CD4-positive, alpha-beta T cell (primary cell): ENCODE measurements at places on chromosomes 2 and 18.

- DNase-seq = no peak
These were observed 331.5 kb upstream of the LRP1B start for GRCh38 chr2:142462306-142462705.

DNA sequence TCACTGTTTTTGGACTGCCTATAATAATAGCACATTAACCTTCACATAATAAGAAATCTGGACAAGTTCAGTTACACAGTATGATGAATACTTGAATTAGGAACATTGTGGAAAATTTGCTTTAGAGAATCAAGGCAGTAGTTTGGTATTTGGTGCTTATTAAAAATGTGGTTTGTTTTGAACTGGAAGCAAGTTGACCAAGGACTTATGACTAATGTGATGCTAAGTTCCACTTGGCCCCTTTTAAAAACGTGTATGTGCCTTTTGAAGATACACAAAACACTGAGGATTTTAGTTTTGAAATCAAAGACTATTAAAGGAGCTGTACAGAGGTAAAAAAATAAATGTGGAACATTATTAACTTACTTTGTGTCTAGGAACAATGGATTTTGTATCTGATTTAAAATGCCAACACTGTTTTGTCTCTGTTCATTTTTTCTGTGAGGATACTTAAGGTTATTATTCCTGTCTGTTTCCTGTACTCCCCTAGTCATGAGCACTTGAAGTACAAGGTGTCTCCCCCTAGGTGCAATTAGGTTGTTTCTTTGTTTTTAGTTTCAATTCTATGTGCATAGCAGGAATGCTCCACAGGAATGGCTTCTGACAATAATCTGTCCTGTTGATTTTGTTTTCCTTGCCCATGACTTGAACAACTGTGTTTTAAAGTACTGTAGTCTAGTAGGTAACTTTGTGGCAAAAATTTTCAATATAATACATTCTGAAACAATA, 49.6 kb upstream of the PTH2R start:
- DNase-seq = no peak

GRCh38 chr2:151306621-151307020, 17.2 kb upstream of the NMI start:
- no peak for DNase-seq

DNA sequence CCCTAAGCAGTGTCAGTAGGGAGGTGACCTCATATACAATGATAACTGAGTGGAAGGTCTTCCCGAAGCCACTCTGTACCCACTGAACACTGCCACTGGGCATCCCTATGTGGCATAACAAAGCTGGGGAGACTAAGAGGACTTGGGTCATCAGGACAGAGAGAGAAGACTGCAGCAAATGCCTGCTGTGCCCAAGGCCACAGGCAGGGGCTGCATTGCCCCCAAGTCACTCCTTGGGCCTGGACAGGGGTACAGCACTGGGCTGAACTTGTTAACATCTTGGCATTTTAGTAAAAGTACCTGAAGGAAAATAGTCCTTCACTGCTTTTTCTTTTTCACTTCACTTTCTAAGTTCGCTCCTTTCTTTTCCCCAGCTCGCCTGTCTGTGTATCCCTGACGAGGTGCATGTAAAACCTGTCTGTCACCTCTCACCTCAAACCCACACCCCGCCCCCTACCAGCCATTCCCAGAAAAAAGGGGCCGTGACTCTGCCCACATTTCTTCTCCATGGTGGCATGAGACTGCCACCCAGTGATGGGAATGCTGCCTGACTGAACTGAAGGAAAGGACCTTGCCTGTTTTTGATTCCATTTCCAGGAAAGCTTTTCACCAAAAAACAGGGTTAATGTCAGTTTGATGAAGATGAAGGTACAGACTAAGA, 62.9 kb downstream of the MTHFD2 start:
- DNase-seq = no peak

DNA sequence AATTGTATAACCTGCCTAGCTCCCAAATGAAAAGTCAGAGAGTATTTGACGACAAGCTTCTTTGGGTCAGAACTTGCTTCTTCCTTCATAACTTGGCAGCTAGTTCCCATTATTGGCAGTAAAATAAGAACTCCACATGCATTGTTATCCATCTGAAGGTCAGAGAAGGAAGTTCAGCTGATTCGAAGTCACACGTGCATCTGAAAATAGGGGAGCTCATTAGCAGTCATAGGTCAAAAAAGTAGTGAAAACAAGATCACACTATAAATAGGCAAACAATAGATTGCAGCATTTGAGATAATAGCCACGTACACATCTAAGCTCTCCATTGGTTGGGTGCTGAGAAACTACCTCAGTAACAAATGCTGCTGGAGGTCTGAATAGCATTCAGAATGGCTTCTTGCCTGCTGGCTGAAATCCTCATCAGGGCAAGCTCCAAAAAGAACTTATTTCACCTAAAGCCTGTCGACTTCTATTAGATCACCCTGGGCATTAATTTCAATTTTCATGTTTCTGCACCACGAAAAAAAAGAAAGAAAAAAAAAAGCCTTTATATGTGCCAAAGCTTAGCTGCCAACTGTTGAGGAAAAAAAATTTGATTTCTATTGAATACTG, 1492.9 kb upstream of the CELF4 start:
- no peak for DNase-seq

DNA sequence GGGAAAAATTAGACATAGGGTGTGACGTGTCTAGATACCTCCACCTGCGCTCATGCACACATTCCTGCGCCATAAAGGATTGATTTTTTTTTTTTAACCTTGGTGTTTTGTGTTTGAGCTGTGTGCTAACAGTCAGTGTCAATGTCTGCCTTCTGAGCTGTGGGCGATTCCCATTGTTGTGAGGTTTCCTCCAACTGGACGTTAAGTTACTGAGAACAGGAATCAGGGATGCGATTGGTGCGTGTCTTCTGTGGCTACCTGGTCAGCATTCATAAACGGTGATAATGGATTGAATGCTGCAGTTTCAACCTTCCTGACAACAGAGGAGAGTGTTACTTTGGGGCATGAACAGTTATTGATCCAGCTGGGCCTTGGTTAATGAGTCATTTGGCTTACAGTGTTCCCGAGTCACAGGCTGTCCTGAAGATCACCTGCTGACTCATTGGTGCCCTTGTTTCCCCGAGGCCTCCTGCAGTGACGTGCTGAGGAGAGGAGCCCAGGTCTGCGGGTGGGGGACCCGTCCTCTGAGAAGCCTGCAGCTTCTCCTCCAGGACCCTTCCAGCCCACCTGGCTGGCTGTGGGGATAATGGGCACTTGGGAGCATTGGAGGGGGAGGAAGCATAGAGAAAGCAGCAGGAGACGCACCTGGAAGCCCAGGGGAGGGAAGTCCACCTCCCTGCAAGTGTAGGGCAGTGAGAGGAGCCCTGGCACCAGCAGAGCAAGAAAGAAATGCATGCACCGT, 25.8 kb upstream of the CABYR start:
- DNase-seq = no peak

DNA sequence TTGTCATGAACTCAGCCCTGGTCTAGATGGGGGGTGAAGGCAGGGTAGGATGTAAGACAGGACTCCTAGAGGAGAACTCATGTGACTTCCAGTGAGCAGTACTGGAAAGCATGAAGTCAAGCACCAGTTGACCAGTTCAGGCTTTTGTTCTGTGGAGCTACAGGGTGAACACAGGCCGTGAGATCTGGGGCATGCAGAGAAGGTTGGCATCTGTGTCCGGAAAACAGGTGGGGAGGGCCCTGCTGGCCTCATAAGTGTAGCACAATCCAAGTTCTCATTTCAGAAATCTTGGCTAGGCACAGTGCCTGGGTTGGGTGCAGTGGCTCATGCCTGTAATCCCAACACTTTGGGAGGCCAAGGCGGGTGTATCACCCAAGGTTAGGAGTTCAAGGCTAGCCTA, 50.9 kb upstream of the SPATS2L start:
- DNase-seq = no peak

- no peak for DNase-seq
These were observed 64.4 kb downstream of the LCLAT1 start for GRCh38 chr2:30511122-30512083.

DNA sequence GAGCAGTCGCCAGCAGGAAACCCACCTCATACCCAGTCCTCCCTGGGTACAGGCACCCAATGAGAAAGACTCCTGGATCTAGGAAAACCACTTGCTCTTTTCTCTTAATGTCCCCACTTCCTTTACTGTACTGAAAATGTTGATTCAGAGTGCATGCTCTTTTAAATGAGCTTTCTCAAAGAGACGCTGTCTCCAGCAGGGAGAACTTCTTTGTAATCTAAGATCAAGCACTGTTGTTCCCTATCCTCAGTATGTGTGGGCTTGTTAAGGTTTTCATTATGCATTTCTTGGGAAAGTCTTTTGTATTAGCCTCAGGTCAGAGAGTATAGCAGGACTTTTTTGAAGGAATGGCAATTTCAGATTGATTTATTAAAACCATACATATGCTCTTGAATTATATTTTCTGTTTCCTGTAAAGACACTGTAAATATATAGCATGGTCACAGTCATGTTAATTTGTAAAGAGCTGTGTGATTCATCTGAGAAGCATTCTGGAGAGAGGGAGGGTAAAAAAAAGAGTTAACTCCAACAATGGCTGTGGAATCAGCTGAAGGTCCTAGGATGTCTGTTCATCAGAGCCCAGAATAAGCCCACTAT, 178.1 kb downstream of the MGAT5 start:
- no peak for DNase-seq

GRCh38 chr2:10413991-10414451, 34.1 kb downstream of the ODC1 start:
- DNase-seq = no peak

- no peak for DNase-seq
These were observed 3.5 kb downstream of the NCKAP1 start for GRCh38 chr2:183034806-183035205.

DNA sequence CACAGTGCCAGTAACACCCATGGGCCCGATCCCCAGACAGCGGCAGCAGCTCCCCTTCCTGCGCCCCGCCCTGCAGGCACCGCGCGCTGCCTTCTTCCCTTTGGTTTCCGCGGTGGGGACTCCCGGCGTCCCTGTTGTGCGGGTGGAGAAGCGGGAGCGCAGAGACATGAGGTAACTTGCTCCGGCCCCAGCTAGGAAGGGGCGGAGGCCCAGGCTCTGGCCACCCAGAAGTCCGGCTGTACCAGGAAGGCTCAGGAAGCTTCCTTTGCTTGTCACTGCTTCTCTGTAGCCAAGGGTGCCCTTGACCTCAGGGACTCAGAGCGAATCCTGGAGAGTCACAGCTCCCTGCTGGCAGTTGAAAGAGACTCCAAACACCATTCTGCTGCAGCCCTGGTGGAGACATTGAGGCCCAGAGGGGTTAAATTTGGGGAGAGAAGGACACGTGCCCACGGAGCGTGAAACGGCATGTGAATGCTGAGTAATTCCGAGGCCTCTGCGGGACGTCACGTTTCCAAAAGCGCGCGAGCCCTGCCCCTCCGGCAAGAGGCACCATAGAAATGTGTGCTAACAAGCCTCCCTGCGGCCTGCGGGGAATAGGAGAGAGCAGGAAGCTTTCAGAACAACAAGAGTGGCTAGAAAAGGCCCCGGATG, 6.7 kb upstream of the ADCY3 start:
- DNase-seq = no peak

DNA sequence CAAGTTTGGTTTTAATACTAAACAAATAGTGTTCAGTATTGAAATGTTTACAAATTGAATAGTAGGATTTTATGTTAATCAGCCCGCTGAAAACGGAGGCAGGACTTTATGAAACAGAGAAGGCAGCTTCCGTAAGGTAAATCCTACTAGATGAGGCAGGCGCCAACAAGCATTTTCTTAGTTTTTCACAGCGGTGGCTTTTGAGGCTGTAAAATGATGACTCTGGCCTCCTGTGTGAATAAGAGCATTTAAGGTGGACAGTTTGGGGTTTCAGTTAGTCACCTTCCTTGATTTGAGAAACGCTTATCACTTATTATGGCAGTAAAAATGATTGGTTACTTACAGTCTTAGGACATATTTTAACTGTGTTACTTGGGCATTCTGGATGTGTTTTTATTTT, 212.9 kb downstream of the PTGR3 start:
- no peak for DNase-seq

DNA sequence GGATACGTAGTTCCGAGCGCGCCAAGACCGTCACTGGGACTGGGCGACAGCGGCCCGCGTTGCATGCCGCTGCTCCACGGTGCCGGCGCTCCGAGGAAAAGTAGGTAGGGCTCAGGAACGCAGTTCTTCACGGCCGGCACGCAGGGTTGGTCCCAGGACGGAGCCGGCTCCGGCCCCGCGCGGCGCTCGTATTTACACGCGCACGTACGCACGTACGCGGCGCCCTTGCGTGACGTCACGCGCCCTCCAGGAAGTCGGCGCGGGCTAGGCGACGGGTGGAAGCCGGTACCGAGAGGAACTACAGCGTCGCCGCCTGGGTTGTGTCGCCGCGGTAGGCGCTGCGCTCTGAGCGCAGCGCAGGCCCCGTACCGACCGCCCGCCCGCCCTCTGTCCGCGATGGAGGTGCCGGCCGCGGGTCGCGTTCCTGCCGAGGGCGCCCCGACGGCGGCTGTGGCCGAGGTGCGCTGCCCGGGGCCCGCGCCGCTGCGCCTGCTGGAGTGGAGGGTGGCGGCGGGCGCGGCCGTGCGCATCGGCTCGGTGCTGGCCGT, at the start of gene CTDP1:
CTDP1 (plus strand) TSS at position 252 of the 548 bp plus-strand sequence; CDS start at position 397, 145 bp downstream.
- peak; percentile 78 for DNase-seq

GRCh38 chr2:48787580-48787979, 32.1 kb upstream of the LHCGR start:
- DNase-seq = no peak

DNA sequence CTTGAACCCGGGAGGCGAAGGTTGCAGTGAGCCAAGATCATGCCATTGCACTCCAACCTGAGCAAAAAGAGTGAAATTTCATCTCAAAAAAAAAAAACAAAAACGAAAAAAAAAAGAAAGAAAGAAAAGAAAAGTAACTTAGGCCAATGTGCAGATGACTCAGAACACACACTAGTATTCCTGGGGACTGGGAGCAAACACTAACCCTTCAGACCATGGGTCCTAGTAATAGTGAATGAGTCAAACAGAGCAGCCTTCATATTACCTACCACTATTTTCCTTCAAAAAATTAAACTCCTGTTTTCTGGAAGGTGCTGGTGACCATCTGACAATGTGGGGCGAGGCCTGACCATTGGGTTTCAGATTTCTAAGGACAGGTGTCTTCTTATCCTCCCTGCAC, 253.4 kb downstream of the PIEZO2 start:
- DNase-seq = no peak
